ENCODE measurements at places on chromosomes 2 and 18.

- no peak for DNase-seq
These were observed 223.4 kb downstream of the TFCP2L1 start for GRCh38 chr2:121061633-121062032.

DNA sequence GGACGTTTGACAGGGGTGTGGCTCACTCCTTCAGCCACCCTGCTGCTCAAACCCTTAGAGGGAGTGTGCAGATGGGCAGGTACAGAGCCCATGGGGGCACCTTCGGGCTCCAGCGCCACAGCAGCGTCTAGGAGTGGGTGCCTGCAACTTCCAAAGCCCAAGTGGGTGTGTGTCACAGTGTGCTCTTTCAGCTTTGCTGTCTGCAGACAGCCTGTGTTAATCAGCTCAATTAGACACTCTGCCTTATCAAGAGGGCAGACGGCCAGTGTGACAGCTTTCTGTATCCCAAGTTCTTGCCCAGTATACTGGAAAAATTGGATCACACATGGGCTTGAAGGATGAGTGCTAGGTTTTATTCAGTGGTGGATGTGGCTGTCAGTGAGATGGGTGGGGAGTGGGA lies 96.7 kb downstream of the AP1S3 start:
- no peak for DNase-seq

DNA sequence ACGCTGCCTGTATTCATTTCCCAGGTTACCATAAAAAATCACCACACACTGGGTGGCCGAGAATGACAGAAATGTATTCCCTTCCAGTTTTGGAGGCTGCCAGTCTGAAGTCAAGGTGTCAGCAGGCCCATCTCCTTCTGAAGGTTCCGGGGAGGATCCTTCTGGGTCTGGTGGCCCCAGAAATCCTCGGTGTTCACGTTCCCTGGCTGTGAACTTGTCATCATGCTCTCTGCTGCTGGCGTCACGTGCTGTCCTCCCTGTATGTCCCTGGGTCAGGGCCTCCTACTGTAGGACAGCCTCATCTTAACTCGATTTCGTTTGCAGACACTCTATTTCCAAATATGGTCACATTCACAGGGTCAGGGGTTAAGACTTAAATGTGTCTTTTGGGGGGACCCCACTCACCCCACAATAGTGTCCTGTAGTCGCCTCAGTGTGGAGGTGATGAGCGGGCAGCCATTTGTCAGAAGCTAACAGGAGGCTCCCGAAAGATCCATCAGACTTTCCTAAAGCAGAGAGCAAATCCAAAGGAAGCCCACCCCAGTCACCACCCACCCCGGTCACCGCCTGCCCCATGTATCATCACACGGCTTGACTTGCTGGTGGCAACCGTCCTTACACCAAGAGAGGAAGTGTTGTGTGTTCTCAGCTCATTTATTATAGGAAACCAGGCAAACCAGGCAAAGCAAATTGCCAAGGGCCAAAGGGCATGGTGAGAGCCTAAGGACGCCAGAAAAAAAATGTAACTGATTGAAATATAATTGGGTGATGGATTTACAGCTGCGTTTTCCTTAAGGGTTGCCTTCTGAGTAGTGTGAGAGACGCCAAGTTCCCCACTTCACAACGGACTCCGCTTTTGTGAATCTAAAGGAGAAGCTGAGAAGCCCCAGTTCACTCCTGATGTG lies 148.8 kb upstream of the ZNF236 start:
- no peak for DNase-seq

DNA sequence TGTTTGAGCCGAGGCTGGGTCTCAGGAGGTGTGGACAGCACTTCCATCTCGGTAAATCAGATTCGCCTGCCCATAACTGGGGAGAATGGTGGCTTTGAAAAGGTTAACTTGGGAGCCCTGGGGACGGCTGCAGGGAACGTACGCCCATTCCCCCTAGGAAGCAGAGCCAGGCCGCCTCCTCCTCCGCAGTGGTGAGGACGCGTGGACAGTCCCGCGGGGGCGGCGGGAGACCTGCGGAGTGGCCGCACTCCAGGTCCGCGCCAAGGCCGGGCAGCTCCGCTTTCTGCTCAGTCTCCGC lies 845 bp upstream of the MYCN start:
- DNase-seq, result no peak

- DNase-seq, result no peak
These were observed 89.0 kb upstream of the KCTD1 start for GRCh38 chr18:26637324-26637723.

- no peak for DNase-seq
These were observed 780.1 kb upstream of the LINC00305 start for GRCh38 chr18:64929036-64929435.

DNA sequence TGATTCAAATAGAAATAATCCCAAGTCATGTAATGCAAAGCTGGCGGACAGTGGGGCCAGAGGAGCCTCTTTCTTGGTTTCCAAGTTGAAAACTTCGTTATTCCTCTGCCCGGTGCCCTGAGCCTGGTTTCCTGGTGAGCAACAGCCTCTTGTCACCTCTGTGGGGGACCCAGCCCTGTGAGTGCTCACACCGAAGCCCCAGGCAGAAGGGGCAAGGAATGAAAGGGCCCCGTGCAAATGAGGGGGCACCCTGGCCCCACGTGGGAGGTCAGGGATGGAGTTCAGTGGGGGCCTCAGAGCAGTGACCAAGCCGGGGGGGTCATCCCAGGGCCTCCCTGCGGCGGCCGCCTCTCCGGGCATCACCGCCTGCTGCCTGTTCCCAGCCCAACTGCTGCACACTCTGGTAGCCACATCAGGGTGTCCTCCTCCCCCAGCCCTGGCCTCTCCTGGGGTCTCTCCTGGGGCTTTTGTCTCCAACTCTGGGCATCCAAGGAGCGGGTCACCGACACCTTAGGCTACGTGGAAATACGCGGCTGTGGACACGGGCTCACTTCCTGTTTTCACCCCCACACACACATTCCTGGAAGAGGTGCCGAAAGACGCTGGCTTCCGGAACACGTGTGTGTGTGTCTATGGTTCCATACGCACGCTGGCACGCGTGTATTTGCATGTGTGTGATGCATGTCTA lies 64.5 kb downstream of the TWIST2 start:
- DNase-seq, result no peak

DNA sequence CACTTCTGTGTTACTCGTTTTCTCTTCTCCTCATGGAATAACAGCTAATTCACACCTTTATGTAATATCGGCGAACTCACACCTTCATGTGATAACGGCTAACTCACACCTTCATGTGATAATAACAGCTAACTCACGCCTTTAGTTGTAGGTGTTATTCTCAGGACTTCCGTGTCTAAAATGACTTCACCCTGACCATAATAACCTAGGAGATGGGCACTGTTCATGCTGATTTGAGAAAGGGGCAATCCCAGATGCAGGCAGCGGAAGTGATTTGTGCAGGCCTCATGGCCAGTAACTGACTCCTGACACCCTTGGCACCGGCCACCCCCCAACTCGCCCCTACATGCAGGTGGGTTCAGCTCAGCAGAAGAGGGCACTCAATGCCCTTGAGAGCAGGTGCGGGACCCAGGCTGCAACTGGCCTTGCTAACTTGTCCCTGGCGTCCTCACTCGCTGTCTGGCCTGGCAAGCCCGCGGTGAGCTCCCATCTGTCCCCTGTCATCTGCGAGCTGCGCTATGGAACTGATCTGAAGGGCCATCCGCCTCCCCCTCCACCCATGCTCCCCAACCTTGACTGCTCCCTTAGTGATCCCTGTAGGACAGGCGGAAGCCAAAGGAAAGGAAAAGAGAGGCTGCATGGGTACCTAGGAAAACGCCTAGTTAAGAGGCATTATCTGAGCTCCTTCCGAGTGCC lies 42.6 kb upstream of the MTCL1 start:
- no peak for DNase-seq

DNA sequence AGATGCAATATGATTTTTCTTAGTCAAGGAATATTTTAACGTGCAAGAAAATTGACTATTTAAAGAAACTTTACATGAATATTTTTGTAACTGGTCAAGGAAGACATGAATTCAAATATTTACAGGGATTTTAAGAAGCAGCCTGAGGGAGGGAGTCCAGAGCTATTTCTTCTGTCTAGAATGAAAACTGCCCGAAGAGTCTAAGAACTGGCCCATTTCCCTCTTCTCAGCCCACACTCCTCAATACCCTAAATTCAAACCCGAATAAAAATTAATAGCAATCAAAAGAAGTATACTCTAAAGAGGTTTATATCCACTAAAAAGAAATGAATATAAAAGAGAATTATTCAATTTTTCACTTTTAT lies 6.5 kb upstream of the NDUFV2 start:
- DNase-seq, result no peak

DNA sequence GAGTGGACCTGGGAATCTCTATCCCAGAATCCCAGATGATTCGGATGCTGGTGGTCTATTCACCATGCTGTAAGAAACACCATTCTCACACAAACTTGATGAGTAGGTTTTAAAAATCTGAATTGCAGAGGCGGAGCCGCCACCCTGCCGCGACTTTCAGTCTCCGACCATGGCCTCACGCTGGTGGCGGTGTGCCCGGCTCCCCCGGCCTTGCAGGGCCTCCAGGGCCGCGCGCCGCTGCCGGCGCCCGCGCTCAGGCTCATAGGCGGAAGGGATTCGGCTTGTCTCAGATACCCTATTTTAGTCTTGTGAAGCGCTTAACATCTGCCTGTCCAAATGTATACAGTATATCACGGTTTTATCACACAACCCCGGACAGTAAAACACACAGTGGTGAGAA lies 2.6 kb upstream of the PPM1B start:
- no peak for DNase-seq

Data from testis (tissue), 5 donors.